ENCODE measurements at places on chromosomes 2 and 18.

- DNase-seq = no peak
Measured at GRCh38 chr2:53569957-53570727, 197.5 kb upstream of the CHAC2 start.

DNA sequence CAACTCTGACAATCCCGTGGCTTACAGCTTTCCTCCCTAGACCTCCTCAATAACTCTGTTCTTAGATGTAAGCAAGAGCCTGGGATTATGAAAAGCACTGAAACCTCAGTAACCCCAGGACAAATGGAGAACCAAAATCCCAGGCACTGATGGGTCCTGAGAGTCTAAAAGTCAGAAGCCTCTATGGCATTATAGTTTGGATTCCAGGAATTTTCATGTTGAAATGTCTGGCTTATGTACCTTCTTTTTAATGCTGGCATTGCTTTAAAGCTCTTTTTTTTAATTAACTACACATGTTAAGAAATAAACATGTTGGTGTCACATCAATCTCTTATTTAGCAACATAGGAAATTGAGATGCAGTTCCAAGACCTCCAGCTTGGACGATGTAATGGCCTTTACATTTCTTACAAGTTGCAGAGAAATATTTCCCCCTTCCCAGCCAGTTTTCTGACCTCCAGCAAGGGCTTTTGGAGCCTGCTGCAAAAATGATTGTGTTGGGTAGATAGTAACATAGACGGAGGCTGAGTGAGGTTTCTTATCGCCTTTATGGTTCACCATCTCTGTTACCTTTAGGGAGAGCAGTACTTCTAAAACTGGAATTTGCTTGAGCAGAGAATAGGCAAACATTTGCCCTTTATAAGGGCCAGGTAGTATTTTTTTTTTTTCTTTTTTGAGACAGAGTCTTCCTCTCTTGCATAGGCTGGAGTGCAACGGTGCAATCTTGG lies 84.8 kb upstream of the RASGRP3 start:
- DNase-seq = no peak

DNA sequence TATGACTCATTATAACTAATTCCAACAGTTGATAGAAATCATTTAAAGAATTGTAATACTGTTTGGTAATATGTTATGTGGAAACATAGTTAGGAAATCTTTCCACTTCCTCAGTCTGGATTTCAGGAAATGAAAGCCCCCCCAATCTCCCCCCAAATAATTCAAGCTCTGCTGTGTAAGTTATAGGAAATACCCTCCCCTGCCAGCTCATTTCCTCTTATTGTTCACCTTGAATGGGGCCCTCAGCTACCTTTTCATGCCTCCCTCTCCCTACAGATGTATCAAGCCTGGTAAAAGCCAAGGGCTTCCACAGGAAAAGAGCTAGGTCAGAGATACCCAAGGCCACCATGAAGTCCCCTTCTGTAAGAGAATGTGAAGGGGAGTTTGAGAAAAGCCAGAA lies 155.5 kb downstream of the CNTNAP5 start:
- DNase-seq = no peak

DNA sequence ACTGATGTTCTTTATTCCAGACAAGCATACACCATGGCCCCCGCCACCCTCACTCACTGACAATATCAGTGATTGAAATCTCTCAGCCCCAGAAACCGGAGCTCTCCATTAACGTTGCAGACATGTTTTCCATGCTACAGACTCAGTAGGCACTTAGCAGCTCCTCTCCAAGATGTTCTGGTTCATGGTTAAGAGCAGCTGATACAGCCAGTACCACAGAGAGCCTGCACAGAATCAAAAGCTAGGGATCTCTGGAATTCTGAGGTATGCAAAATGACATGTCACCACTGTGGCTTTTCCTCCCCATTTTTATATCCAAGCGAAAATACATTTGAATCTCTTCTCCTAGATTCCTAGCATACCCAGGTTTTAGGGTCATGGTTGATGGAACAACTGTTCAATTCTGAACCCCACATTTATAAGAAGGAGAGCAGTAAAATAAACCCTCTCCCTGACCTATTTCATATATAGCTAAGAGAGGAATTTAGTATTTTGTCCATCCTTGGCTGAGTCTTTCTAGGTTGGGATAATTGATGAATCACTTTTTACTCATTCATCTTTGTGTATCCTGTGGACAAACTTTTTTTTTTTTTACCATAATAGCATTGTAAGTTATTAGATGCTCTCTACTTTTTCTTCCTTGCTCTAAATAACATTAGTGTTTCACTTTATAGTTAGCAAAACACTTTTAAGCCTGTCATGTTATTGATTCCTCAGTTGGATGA lies 488.4 kb upstream of the PIK3C3 start:
- DNase-seq = no peak
